ENCODE measurements at places on chromosomes 12 and 14. TPM values are rescaled to one million over a fixed set of nuclear protein-coding genes. Genes with fewer than 3 reads are reported as not detected.

ZNF384 gene
- 21.8 TPM for total RNA-seq

CCND2 gene
- 200 TPM for total RNA-seq

USP44 gene
- 0.14 TPM for total RNA-seq

KRT71 gene
- not detected for total RNA-seq

HSPA2 gene
- total RNA-seq: 7.3 TPM

Data from airway epithelial cell (primary cell).